ENCODE measurements at places on chromosomes 11 and 22.

DNA sequence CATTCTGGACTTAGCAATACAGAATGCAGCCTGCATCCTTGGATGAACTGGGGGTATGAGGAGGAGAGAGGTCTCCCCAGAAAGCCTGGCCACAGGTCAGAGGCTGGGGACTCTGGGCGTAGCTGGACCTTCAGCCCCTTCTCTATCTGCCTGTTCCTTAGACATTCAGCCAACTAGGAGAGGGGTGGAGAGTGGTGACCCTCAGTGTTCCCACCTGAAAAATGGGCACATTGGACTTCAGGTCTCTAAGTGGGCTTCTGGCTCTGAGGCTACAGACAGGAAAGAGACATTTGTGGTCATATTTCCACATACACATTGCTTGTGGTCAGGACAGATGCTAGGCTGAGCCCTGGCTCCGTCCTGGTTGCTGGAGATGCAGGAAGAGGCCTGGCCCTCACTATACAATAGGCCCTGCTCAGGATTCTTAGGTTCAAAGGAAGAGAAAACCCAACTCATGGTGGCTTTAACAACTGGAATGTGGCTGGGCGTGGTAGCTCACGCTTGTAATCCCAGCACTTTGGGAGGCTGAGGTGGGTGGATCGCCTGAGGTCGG, 30.1 kb upstream of the CBX7 start:
- DNase-seq: no peak

- DNase-seq: no peak
Observed at GRCh38 chr11:1536065-1536843, 35.8 kb downstream of the DUSP8 start.

DNA sequence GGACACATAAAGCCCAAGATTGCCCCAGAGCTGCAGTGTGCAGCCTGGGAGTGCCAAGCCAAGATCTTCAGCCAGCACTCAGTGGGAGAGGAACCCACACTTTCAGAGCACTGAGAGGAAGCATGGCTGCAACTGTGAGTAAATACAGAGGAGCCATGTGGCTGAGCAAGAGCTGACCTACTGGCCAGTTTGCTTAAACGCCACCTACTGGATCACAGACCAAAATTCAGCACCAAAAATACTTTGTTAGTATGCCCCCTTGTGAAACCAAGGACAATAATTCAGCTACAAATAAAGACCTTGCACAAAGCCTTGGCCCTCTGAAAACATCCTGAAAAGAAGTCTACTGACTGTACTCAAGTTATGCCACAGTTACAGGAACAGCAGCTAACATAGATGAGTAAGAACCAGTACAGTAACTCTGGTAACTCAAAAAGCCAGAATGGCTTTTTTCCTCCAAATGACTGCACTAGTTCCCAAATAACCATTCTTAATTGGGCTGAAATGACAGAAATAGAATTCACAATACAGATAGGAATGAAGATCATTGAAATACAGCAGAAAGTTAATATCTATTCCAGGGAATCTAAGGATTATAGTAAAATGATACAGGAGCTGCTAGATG, 10.1 kb upstream of the OR4A15 start:
- no peak for DNase-seq

DNA sequence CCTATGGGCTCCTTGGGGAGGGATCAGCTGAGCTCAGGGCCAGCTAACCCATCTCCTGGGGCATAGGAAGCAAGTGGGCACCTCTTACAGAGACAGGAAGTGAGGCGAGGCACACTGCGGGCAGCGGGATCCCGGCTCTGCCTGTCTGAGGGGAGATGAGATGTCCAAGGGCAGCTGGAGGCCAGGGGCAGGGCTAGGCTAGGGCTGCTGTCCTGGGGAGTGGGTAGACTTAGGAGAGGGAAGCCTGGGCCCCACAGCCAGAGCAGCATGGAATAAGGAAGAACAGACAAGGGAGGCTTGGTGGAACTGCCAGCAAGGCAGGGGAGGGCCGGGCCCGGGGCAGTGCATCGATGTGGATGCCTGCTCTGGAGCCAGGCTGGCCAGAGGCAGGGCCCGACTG, 76.3 kb downstream of the MORC2 start:
- DNase-seq: no peak

GRCh38 chr22:32617271-32617670, 142.7 kb downstream of the FBXO7 start:
- DNase-seq: no peak

GRCh38 chr11:118287006-118287405, 17.5 kb upstream of the CD3E start:
- no peak for DNase-seq

DNA sequence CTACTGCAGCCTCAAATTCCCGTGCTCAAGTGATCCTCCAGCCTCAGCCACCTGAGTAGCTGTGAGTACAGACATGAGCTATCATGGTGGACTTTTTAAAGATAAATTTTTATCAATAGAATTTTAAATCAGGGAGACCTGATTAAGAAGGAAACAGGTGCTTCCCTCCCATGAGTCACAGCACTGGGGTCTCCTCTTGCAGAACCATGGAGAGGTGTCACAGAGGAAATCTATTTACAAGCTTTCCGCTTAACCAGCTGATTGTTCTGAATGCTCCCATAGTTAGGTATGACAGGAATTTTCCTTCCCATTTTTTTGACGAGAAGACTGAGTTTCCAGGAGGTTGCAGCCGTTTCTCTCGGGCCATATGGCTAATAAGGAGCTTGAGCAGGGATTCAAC, 516.1 kb downstream of the MIAT start:
- no peak for DNase-seq

- DNase-seq: no peak
Observed at GRCh38 chr11:35990170-35990569, 46.3 kb downstream of the LDLRAD3 start.

DNA sequence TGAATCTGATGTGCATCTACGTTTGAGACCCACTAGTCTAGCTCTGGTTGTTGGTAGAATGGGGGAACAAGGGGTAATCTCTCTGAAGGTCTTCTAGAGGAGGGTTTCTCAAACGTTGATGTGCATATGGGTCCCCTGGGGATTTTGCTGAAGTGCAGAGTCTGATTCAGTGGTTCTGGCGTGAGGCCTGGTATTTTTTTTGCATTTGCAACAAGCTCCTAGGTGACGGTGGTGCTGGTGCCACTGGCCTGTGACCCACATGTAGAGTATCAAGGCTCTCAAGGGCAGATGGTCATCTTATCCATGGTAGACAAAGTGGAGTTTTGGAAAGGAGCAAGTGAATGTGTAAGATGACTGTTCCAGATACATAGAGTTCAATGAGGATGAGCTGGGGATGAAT, 97.1 kb downstream of the CEP164 start:
- DNase-seq: no peak

GRCh38 chr11:82855616-82856015, 44.6 kb downstream of the PRCP start:
- no peak for DNase-seq

- DNase-seq: no peak
Observed at GRCh38 chr11:69376155-69377028, 82.4 kb downstream of the MYEOV start.

DNA sequence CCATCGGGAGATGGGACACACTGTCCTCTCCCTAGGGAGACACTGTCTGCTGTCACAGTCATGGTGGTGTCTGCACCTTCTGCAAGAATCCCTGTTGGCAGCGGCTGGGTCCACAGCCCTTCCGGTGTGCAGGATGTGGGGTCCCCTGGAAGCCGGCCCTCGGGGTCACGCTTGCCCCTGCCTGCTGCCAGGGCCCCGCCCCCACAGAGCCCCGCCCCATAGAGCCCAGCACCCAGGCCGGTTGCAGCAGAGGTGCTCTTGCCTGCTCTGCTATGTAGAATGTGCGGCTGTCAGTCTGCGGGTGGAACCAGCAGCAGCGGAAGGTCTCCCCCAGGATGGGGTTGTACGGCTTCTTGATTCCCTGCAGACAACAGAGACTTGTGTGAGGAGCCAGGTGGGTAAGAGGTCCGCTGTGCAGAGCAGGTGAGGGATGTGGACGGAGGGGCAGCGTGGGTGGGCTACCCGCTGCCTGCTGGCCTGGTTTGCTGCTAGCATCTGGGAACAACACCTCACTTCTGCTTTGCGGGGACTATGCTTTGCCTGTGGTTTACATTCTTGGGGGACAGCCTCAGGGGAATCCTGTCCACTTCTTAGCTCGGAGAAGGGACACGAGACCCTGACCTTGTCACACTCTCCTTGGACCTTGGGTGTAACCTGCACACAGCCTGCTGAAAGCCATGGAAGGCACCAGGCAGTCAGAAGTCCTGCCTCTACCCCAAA, 44.9 kb upstream of the CARS1 start:
- no peak for DNase-seq

- DNase-seq: no peak
Observed at GRCh38 chr11:44880511-44880910, 70.2 kb downstream of the TP53I11 start.

DNA sequence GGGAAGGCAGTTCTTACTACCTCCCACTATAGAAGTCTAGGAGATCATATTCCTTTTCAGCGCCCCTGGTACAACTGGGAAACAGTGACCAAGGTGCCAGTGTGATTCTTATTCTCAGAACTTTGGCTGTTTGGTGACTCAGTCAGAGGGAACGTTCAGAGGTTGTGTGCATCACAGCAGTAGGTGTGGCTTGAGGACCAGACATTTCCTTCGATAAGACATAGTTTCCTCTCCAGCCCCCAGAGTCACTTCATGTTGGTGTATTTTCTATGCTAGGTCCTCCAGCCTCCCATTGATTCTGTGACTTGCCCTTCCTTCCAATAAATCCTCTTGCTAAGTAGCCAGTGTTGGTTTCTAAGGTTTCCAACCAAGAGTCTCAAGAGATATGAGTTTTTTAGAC, 171.9 kb upstream of the MPPED2 start:
- no peak for DNase-seq

DNA sequence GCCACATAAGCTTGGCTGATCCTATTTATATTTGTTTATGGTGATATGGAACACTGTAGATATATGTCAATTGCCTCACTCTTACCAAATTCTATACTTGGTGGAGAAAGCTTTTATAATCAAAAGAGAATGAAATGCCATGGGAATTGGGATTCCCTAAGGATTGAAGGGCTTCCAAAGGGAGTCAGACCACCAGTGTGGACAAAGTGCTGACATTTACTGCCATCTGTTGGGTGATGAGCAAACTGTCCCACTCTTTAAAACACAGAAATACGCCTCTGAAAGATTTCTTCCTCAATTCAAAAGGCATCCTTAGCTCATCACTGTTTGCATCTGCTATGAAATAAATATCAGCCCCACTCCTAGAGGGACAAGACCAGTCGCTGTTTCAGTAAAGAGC, 7.1 kb downstream of the SLC1A2 start:
- no peak for DNase-seq

GRCh38 chr11:24163146-24163545, 333.7 kb upstream of the LUZP2 start:
- DNase-seq: no peak

GRCh38 chr22:48600171-48600570, 1227.5 kb downstream of the BRD1 start:
- no peak for DNase-seq

DNA sequence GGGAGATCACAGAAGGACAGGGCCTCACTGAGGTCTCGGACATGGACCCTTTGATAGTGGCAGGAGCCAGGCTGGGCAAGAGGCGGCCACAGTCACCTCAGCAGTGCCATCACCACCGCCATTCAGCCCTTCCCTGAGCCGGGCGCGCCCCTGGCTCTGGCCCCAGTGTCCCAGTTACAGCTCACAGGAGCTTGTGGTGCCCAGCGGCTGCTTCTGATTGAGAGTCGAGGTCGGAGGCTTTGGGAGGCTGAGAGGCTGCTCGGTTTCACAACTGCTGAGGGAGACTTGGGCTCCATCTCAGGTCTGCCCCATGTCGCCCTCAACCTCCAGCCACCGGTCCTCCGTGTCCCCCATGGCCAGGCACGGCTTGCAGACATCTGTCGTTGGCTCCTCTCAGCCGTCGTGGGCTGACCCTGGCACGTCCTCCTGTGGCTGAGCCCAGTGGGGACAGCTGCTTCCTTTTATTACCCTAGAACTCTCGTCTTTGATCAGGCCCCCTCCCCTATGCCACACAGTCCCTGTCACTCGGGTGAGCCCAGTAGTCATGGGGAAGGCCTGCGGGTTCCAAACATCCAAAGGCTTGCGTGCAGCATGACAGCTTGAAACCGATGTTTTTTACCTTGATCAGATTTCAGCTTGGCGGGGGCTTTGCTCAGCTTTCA, 28.4 kb upstream of the PPP6R3 start:
- no peak for DNase-seq

DNA sequence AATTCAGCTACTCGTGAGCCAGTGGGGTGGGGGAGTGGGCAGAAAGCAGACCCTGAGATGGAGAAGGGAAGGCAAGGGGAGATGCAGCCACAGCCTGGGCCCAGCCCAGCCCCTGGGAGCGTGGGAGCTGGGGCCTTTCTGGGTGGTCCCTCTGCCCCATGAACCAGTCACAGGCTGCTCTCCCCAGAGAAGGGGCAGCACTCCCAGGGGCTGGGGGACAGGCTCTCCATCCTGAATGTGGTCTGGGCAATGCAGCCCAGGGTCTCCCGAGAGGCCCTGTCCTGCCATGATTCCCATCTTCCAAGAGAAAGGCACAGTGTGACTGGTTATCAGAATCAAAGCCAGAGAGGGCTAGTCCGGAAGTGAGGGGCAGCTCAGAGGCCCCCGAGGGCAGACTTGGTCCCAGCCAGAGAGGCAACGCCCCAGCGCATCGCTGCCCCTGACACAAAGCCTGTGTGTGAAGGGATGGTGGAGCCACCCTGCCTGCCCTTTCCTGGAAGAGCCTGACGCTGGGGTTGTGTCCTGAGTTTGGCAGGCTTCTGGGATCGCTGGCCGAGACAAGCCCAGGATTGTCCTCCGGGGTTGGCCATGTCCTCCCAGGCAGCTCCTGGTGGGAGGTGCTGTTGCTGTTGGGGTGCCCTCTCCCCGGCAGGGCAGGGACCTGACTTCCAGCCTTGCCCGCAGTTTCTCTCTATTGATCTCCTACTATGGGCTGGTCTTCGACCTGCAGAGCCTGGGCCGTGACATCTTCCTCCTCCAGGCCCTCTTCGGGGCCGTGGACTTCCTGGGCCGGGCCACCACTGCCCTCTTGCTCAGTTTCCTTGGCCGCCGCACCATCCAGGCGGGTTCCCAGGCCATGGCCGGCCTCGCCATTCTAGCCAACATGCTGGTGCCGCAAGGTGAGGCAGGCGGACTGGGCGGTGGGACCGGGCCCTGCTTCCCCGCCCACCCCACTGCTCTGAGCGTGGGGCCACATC, 23.8 kb upstream of the SLC22A12 start:
- DNase-seq: no peak

DNA sequence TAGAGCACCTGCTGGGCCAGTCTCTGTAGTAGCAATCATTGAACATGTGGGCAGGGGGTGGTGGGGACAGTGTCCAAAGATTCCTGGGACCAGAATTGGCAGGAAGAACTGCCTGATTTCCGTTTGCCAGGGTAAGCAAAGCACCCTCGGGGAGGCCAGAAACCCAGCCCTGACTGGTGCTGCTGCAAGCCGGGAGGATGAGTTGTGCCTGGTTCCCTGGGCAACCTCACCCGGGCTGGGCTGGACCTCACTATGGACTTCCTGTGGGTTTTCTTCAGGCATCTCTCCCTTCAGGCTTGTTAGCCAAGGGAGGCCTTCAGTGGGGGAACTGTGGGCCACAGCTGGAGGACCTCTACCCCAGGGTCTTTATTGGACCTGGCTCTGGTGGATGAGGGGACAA, 8.0 kb upstream of the POU2F3 start:
- no peak for DNase-seq

- DNase-seq: no peak
Observed at GRCh38 chr11:103681855-103682254, 354.6 kb upstream of the DDI1 start.
